ENCODE measurements at places on chromosomes 4 and X.

DNA sequence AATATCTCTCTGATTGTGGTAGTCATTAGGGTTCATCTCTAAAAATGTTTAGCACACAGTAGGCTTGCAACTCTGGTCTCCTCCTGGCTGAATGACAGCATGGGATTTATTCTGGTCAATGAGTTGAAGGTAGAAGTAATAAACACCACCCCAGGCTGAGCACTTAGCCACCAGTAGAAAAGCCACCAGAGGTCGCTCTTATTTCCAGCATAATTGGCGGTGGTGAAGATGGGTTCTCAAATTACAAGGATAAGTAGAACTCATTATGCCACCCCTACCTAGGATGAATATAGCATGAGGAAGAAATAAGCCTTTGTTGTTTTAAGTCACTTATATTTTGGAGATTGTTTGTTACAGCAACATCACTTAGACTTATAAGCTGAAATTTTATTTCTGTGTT, 302.7 kb downstream of the GPM6A start:
- no peak for DNase-seq

- no peak for DNase-seq
Measured at GRCh38 chr4:152946446-152946845, 10.3 kb downstream of the FHDC1 start.

DNA sequence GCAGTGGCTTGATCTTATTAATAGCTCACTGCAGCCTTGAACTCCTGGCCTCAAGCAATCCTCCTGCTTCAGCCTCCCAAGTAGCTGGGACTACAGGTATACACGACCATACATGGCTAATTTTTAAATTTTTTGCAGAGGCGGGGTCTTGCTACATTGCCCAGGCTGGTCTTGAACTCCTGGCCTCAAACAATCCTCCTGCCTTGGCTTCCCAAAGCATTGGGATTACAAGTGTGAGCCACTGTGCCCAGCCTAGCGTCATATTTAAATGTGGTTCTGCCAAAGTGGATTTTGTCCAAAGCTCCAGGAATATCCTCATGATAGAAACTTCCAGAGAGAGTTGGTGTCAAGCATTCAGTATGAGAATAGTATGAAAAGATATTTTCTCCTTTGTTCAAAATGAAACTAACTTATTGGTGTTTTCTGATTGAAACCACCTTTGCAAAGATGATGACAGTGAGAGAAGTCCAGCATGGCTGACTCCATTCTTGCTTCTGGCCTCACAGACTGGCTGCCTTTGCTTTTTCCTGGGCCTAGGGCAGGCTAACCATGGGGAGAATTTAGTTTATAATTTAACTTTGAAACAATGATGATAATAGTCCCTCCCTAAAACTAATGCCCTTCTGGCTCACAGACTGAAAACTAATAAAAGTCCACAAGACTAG, 129.0 kb downstream of the C4orf51 start:
- no peak for DNase-seq

DNA sequence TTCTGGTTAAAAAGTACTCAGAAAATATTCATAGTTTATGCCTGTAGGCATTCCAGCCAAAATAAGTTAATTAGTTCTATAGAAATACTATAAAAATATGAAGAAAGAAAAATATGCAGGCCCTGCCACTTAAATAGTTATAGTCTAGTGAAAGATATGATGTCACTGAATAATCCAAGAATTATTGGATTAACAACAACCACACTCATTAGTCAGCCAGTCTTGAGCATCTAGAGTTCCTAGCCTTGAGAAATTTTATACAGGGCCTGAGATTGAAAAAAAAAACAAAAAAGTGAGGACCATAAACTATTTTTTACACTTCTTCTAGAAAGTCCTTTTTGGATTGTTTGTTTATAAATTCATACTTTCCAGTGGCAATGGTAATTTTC, 823.0 kb downstream of the FAT4 start:
- DNase-seq: no peak

GRCh38 chrX:100652266-100652665, 8.3 kb downstream of the SRPX2 start:
- no peak for DNase-seq
